ENCODE measurements at places on chromosomes 4 and X.

GRCh38 chr4:139860435-139861024 is 194.9 kb downstream of the MGST2 start:
- no peak for DNase-seq

GRCh38 chr4:96154676-96155075 is 314.8 kb downstream of the PDHA2 start:
- DNase-seq, result no peak

DNA sequence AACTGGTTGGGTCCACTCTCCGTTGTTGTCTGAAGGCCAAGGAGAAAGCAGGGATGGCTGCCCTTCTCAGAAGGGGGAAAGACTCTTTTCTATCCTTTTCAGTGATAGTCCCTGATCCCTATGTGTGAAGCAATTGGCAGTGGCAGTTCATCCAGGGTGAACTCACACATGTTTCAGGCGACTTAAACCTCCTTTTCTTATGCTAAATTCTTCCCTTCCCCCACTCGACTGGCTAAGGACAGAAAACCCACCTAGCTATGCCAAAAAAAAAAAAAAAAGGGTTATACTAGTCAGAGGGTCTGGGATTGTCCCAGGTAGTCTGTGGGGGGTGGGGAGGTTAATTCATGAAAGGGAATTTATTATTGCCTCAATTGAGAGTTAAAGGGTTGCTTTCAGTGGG is 12.2 kb upstream of the ZNF280C start:
- DNase-seq, result no peak

GRCh38 chr4:154491341-154492271 is at the start of gene DCHS2:
Gene DCHS2 (minus strand): TSS chr4:154491799. CDS start chr4:154491355, 444 bp downstream.
- DNase-seq, result no peak

GRCh38 chr4:56940971-56941370 is 33.3 kb downstream of the REST start:
- DNase-seq, result no peak

- no peak for DNase-seq
Observed at GRCh38 chr4:65546882-65547416, 123.3 kb downstream of the EPHA5 start.

DNA sequence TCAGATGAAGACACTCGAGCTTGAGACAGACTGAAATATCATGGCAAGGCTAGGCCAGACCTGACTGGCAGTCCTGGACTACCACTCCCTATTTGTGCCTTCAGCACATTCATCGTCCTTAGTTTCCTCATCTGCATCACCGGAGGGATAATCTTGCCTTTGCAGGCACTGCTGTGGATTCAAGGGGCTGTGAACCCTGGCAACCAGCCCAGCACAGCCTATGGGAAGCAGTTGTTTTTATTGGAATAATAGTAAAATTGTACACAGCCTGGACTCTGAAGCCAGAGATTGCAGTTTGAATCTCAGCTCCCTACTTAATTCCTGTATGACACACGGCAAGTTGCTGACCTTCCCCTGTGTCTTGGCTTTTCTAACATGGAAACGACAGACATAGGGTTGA is 161.0 kb downstream of the NSUN7 start:
- no peak for DNase-seq

- DNase-seq, result no peak
Observed at GRCh38 chrX:18558799-18559198, 113.1 kb downstream of the RS1 start.

GRCh38 chrX:68671221-68671620 is 23.8 kb downstream of the STARD8 start:
- DNase-seq, result no peak

DNA sequence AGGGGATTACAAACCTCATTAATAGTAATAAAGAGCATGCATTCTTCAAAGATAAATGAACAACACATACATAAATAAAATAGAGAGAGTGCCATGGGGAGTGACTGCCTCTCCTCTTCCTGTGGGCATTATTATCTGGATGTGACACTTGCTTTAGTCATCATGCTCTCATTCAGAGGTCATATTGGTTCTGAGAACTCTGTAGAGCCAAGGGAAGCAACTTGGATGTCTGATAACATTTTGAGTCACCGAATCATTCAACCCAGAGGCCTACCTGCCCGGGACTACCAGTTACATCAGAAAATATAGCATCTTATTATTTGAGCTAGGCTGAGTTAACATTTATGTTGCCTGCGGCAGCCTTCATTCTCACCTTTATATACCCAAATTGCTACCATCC is 489.5 kb downstream of the STIM2 start:
- DNase-seq, result no peak

GRCh38 chrX:24668111-24668510 is 21.0 kb upstream of the PCYT1B start:
- no peak for DNase-seq

DNA sequence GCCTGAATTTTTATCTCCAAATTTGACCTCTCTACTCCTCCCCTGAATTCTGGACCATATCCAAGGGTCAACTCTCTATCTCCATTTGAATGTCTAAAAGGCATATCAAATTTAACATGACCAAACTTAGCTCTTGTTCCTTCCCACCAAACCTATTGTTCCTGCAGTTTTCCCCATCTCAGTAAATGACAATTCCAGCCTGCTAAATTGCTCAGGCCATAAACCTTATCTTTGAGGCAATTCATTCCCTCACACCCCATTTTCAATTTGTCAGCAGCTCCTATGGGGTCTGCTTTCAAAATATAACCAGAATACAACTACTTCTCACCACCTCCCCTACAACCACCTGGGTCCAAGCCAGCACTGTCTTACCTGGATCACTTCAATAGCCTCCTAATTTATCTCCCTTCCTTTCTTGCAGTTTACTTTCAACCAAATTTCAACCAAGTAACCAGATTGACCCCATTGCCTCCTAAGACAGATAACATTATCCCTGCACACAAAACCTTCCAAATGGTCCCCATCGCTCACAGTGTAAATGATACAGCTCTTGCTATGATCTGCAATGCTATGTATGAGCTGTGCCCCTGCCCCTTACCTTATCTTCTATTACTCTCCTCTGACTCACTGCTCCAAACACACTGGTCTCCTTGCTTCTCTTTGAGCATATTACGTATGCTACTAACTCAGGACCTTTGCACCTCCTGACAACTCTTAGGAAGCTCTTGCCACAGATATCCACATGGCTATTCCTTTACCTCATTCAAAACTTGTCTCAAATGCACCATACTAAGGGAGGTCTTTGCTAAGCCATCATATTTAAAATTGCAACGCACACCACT is 66.0 kb downstream of the CAMK2D start:
- DNase-seq, result no peak

GRCh38 chr4:4787421-4787820 is 72.0 kb upstream of the MSX1 start:
- DNase-seq, result no peak

GRCh38 chr4:52891743-52892142 is 29.6 kb downstream of the RASL11B start:
- DNase-seq, result no peak

DNA sequence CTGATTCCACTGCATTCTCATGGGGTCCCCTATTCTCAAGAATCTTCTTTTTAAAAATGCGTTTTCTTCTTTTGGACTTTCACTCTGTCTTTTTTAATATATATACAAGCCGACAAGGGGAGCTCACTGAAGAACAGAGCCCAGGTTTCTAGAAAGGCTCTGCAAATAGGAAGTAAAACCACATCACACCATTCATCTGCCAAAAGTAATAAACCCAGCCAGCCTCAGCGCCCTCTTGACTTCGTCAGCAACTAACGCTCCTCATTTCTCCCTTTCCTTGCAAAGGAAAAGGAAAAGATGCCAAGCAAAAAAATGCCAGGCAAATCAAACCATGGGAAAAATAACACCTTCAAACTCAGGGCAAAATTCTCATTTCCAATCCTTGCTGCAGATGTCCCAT is 136.4 kb downstream of the HHIP start:
- DNase-seq, result no peak

DNA sequence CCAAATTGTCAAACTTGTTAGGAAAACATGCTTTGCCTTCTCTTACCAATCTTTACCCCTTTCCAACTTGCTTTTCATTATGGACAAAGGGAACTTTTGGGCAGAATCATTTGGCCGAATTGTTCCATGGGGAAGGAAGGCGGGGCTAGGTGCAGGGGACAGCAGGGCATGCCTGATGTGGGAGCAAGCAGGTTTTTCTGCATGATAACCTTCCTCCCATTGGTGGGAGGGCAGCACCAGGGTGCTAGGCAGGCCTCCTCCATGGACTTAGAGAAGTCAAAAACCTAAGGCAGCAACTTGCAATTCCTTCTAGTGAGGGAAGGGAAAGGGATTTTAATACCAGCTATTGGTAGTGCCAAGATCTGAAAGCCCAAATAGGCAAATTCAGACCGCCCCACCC is 260.5 kb downstream of the MAPK10 start:
- no peak for DNase-seq

GRCh38 chrX:50492720-50493119 is 22.1 kb upstream of the DGKK start:
- DNase-seq, result no peak

- DNase-seq, result no peak
Observed at GRCh38 chrX:33923262-33923661, 208.9 kb downstream of the FAM47A start.

DNA sequence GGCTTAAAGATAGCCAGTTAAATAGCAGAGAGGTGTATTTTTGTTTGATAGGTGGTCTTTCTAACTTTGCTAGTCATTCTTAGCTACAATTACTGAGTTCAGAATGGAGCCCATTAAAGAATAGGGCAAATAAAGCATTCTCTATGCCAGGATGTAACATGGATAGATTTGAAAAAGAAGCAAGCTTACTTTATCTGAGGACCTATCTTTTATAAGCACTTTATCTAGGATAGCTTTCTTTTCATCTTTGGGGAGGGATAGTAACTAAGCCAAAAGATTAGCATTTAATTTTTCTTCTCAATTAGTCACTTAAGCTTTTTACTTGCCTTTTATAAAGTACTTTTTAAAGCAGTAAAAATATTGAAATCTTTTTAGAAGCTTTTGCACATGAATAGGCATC is 1148.0 kb upstream of the DIAPH2 start:
- no peak for DNase-seq

- DNase-seq, result no peak
Observed at GRCh38 chr4:184279496-184280061, 61.9 kb upstream of the ENPP6 start.

DNA sequence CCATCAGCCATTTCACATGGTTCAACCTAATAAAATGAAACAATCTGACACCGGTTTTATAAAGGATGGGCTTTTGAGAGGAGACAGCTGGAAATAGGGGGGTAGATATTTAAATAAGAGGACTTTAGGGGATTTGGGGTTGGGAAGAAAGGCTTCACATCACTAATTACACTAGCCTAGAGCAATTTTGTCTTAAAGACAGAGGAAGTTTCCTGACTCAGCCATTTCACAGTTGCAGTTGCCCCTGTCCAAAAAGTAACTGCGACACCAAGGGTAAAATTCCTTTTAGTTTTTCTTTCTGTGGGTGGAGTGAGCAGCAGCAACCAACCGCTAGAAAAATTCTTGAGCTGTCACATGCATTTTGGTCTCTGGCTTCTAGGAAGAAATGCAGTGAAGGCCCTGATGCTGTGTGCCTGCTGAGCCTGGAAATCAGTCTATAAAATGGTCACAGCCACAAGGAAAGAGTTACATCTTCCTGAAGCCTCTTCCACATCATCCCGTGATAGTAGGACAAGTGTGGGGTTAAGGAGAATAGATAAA is 233.6 kb downstream of the ZNF674 start:
- DNase-seq, result no peak

DNA sequence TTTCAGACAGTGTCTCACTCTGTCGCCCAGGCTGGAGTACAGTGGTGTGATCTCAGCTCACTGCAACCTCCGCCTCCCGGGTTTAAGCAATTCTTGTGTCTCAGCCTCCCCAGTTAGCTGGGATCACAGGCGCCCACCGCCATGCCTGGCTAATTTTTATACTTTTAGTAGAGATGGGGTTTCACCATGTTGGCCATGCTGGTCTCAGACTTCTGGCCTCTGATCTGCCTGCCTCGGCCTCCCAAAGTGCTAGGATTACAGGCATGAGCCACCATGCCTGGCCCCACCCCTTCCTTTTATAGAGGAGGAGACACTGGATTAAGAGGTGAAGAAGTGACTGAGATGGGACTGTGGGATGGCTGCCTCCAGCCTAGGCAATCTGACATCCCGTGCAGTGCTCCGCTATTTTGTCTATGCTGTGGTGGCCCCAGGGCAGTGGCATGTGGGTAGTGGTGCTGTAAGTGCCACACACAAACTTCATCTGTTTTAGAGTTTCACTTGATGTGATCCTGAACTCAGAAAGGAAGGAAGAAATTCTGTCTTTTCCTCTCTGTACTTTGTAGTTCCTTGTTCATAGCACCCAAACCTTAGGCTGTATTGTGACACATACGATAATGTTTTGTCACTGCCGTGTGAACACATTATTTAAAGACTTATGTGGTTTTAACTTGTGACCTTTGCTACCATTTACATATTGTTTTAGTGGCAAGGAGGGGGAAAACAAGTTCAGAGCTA is 48.9 kb downstream of the FNIP2 start:
- no peak for DNase-seq

GRCh38 chr4:108559911-108560310 is 60.5 kb upstream of the RPL34 start:
- DNase-seq, result no peak

- no peak for DNase-seq
Observed at GRCh38 chr4:26326791-26327190, 6.0 kb downstream of the RBPJ start.

DNA sequence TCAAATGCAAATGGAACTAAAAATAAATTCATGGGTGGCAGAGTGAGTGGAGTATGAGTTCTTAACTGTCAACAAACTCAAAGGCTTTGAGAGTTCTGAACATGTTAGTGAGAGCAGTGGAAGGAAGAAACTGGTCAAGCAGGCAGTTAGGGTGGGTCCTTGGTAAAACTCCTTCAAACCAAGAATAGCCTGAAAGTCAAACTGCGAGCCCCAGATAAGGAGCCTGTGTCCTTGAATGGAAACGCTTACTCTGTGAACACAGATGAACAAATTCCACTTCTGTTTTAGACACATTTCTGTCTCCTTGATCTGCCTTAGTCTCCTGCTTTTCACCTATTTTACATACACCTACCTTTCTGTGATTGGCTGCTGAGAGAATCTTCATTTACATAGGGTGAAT is 129.4 kb upstream of the PCDH18 start:
- DNase-seq, result no peak

DNA sequence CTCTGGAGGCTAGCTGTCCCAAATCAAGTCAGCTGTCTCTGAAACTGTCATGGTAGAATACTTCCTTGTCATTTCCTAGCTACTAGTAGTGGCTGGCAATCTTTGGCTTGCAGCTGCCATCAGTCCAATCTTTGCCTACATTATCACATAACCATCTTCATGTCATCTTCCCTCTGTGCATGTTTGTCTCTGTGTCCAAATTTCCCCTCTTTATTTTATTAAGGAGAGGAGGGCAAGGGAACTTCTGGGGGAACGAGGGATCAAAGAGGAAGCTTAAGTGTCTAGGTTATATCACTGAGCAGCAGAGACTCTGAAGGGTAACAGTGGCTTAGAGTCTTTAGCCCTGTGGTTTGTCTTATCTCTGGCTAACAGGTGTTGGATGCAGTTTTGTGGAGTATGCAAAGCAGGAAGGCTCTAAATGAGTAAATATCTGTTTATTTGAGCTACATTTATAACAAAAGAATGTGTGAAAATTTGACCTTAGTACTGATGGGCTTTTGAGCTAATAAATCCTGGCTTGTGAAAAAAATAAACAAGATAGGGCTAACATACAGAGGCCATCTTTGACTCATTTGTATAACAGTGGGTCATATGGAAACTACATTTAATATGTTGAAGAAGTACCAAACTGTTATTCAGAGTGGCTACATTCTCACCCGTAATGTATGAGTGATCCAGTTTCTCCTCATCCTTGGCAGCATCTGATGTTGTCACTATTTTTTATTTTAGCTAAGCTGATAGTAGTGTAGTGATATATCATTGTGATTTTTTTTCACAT is 49.4 kb upstream of the ENOX2 start:
- DNase-seq, result no peak

GRCh38 chrX:102654696-102655095 is 3.4 kb downstream of the GPRASP1 start:
- no peak for DNase-seq
